NCI-H524 treated with DMSO at 0.1 percent for 48 hours (cell line): ENCODE measurements at places on chromosomes 2 and 18.

DNA sequence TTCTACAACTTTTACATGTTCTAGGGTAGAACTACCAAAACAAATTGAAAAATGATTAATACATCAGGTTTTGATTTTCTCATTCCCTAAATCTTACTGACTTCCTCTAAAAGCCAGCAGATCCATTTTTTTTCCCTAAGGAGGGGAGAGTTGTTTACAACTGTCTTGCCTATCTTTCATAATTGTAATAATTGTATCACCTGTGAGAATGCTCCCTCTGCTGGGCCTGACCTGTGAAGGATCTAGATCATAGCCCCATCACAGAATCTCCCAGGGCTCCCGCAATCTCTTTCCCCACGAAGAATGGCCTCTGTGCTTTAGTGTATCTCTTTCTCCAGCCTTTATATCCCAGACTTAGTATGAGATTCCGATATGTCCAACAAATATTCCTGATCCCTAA lies 9.1 kb downstream of the LOXL3 start:
- no peak for DNase-seq

DNA sequence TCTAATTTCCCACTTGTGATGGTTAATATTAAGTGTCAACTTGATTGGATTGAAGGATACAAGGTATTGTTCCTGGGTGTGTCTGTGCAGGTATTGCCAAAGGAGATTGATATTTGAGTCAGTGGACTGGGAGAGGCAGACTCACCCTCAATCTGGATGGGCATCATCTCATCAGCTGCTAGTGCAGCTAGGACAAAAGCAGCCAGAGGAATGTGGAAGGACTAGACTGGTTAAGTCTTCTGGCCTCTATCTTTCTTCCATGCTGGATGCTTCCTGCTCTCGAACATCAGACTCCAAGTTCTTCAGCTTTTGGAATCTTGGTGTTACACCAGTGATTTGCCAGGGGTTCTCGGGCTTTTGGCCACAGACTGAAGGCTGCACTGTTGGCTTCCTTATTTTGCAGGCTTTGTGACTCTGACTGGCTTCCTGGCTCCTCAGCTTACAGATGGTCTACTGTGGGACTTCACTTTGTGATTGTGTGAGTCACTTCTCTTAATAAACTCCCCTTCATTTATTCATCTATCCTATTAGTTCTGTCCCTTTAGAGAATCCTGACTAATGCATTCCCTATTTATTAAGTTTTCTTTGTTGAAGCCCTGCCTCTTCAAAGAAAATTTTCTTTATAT lies 1087.5 kb upstream of the NXPH2 start:
- DNase-seq: no peak

- no peak for DNase-seq
Measured at GRCh38 chr2:95267458-95268210, 6.6 kb upstream of the PROM2 start.

DNA sequence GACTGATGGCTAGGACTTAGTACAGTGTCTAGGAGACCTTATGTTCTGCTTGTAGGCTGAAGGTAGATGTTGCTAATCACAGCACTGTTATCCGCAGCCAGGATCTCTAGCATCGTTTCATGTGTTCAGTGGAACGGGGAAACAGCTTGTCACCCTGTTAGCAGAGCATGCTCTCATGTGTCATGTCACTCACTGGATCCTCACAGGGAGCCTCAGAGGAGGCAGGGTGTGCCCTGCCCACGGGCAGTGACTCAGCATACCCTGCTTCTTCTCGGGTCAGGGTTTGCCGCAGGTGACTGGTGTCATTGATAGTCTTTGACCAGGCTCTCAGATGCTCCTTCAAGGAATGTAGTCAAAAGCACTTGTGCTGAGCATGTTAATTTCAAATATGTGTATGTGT lies 44.4 kb downstream of the RPIA start:
- DNase-seq: no peak

- no peak for DNase-seq
Measured at GRCh38 chr2:65537651-65538385, 105.4 kb upstream of the SPRED2 start.

DNA sequence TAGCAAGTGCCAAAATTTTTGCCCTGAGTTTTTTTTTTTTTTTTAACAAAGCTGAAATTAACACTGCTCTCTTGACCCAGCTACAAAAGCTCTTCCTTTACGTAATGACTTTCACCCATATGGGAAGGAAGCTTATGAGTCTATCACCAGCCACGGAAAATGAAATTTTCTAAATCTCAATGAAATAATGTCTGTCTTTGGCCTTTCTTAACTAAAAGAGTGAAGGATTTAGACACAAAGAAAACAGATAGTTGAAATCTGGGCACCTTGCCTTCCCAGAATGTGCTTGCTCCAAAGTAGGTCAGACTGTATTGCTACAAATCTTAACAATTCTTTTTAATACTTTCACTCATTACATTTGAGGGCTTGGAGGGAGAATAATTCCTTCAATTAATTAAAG lies 180.8 kb upstream of the MGAT5 start:
- no peak for DNase-seq

DNA sequence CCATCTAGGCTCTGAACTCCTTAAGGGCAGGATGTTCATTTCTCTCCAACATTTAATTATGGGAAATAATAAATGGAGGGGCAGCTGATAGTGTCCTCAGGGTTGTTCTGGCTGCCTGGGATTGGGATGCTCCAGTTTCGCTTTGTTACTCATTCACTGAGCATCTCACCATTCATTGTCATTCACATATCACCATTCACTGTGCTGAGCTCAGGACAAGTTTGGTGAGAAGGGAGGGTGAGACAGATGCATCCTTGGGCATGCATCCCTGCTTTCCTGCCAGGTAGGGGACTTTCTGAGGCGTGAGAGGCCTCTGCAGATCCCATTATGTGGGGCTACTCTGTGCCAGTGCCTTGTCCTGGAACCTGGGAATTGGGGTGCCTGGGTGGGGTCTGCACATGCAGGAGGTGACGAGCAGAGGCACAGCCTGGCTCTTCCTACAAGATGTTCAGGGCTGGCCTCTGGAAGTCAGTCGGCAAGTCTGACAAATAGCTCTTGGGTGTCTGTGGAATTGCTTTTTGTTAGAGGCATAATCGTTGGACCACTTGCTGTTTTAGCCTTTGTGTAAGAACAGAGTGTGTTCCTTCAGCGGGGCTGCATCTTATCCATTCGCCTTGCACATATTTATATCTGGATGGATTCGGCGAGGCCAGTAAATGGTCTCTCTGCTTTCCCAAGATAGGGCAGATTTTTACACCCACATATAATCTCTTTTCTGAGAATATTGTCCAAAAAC lies 323.2 kb upstream of the THSD7B start:
- no peak for DNase-seq

GRCh38 chr2:208619993-208620392 lies 213.4 kb downstream of the PTH2R start:
- no peak for DNase-seq

DNA sequence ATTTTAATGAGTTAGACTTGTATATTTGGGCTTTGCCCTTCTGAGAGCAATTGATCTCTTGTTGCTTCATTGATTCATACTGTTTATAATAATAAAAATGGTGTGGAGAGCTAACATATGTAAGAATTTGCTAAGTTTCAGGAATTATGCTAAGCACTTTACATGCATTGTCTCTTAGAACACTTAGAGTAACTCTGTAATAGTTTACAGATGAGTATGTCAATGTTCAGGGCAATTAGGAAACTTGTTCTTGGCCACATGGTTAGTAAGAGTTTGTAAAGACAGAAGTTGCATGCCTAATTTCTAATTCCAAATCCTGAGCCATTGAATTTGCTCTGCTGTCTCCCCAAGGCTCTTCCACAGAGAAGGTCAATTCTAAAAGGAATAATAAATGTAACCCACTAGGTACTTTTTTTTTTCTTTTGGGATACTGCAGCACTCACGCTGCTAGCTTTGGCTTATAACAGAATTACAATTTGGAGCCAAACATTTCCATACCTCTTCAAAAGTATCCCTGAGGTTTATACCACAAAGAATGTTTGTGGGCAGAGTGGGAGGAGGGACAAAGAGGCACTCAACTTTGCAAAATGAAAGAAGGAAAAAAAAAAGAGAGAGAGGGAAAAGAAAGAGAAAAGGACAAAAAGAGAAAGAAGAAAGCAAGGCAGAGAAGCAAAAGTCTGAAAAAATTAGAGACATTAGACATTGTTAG lies 232.4 kb downstream of the CALCRL start:
- DNase-seq: no peak

- DNase-seq: no peak
Measured at GRCh38 chr2:98444436-98445176, at the start of gene INPP4A. Gene INPP4A (plus strand): TSS chr2:98444858. CDS start chr2:98520049, 75,191 bp downstream.

DNA sequence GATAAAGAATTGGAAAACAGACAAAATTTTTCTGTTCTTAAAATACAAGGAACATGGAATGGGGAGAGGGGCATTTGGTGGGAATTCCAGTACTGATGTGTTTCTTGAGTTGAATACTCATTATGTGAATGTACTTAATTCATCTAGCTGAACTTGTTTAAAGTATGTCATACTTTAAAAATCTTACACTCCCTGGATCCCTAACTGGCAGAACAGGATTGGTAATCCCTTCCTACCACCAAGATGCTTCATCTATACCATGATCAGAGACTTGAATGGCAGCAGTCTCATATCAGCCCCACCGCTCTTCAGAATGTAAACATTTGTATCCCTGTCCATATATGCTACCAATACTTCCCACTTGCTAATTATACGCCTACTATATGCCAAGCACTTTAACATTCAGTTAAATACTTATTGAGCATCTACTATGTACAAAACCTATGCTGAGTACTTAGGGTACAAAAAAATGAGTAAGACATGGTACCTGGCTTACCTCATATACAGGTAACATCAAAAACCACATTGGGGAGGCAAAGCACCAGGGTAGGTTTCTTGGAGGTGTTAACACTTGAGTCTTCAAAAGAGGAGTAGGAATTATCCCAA lies 5.3 kb downstream of the MEMO1 start:
- DNase-seq: no peak

GRCh38 chr2:10572701-10573100 lies 117.1 kb downstream of the NOL10 start:
- no peak for DNase-seq

GRCh38 chr2:71822463-71822862 lies 325.2 kb downstream of the CYP26B1 start:
- DNase-seq: no peak

DNA sequence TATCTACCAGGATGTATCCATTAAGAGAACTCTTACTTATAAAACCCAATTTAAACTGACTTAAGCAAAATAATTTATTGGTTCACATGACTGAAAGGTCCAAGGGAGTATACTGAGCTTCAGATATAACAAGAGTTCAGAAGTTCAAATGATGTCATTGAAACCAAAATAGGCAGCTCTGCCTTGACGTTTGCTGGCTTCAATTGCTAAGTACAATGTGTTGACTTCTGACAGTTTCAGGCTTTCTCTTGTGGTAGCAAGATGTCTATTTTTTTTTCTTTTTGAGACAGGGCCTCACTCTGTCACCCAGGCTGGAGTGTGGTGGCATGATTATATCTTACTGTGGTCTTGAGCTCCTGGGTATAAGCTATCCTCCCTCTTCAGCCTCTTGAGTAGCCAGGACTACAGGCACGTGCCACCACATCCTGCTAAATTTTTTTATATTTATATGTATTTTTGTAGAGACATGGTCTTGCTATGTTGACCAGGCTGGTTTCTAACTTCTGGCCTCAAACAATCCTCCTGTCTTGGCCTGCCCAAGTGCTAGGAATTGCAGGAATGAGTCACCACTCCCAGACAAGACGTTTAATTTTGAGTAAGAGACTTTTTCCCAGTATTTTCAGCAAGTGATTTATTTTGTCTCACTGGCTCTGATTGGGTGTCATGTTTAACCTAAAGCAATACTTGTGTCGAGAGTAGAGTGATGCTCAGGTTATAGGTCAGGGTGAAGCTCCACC lies 184.8 kb downstream of the NR4A2 start:
- DNase-seq: no peak

GRCh38 chr2:180707884-180708205 lies 272.6 kb upstream of the UBE2E3 start:
- DNase-seq: peak; percentile 21

GRCh38 chr2:216084547-216084946 lies 2.8 kb downstream of the TMEM169 start:
- DNase-seq: peak; percentile 6

GRCh38 chr18:14025306-14025940 lies 106.8 kb downstream of the ZNF519 start:
- DNase-seq: no peak

GRCh38 chr2:227765788-227766372 lies 20.2 kb downstream of the SCYGR8 start:
- no peak for DNase-seq

DNA sequence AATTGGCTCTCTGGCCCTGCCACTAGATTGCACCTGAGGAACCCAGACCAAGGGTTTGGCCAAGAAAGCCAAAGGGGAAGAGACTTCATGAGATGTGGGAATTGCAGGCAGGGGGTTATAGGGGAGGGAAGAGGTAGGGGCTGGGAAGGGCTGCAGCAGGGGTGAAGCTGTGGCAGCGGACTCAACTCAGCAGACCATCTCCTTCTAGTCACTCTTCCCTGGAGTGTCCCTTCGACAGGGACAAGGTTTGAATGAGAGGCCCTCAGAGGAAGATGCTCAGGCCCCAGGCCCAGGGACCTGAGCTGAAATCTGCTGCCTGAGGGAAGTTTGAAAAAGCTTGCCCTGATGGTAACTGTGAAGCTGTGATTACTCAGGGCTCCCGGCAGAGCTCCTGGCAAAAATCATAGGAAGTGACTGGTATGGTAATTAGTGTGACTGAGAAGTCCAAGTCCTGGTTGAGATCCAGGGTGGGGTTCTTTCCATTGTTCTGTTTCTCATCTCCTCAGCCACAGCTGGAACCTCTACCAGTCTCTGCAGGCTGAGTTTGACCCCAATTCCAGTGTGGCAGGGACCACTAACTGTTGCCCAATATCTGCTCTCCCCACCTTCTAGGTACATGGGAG lies 300.9 kb downstream of the CYP26B1 start:
- no peak for DNase-seq

DNA sequence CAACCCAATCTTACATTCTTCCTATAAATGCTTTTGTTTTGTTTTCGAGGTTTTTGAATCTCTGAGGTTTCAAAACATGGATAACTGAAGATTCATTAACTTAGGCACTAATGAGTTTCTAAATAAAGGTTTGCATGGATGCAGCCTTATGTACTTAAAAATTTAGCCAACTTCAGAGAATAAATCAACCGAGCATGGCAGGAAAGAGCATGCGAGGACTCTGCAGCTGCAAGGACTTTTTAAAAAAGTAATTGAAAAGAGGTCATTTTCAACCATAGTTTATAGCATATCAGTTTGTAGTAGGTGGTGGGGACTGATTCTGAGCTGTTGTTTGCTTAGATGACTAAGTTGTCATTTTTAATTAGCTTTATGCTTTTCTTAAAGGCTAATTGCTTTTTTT lies 567.0 kb upstream of the ZEB2 start:
- DNase-seq: no peak
